Stimulated activated CD4-positive, alpha-beta T cell treated with anti-CD3 and anti-CD28 coated beads, Interleukin-15, amount 100 ng/mL, for 48 hours (primary cell): ENCODE measurements at places on chromosomes 1 and 21.
A peak's percentile ranks its signal among the peaks of the same experiment; 100 is the strongest.

GRCh38 chr21:39000496-39000895, 182.8 kb downstream of the PSMG1 start:
- DNase-seq, result peak; percentile 41

DNA sequence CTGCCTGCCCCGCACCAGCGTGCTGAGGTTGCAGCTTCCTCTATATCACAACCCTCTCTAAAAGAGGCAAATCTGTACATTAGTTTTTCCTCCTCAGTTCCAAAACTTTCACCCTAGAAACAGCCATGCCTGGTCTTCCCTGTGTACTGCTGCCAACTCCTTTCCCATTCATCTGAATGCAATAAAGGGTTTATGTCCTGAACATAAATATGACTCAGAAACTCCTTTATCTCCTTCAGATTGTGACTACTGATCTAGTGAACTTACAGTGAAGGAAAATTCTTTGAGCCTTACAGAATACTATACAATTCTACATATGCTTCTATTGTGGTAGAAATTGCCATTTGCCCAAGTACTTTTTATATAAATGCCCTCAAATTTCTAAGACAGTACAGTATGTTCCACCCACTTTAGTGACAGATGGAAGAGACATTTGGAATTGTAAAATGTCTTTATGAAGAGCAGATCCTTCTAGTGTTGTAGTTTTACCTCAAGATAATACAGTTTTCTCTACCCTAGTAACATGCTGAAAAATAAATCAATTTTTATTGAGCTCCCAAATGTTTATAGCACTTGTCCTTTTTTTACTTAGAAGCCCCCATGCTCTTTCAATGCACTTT, 345.1 kb upstream of the SNX7 start:
- DNase-seq, result no peak

DNA sequence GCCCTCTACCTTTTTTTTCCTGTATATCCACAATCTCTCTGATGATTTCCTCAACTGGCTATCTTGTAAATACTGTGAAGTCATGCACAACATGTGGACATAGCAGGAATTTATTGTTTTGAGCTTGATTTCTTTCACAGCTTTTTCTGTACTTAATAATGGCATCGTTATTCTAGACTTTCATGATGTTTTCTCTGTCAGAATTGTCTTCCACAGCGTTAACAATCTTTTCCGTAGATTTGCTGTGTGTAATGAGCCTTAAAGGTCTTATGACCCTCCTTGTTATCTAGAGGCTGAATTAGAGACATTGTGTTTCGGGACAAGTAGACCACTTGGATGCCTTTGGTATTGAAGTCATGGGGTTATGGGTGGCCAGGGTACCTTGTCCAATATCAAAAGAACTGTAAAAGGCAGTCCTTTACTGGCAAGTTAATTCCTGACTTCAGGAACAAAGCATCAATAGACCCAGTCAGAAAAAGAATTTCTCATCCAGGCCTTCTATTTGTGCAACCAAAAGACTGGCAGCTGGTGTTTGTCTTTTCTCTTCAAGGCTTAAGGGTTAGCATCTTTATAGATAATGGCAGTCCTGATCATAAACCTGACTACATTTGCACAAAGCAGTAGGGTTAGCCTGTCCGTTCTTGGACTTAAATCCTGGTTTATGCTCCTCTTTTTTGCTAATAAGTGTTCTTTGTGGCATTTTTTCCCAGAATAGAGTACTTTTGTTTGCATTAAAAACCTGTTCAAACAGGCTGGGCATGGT, 30.1 kb upstream of the CHAF1B start:
- no peak for DNase-seq

DNA sequence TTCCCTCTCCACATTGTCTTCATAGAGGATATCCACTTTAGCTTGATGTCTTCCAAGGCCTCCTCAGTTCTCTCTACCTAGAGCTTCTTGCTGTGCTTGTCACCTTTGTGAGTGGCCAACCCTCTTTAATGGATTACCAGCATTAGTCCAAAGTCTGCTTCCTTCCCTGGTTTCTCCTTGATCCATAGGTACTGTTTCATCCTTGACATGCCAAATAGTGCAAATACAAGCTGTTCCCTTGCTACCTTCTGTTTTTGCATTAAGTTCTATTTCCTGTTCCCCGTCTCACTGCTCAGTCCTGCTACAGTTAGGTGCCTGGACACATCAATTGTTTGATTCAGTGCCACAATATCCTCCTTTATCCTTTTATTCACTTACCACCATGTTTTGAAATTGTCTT, 19.2 kb downstream of the MAST2 start:
- no peak for DNase-seq

GRCh38 chr1:37009521-37009920, 24.8 kb downstream of the GRIK3 start:
- no peak for DNase-seq

DNA sequence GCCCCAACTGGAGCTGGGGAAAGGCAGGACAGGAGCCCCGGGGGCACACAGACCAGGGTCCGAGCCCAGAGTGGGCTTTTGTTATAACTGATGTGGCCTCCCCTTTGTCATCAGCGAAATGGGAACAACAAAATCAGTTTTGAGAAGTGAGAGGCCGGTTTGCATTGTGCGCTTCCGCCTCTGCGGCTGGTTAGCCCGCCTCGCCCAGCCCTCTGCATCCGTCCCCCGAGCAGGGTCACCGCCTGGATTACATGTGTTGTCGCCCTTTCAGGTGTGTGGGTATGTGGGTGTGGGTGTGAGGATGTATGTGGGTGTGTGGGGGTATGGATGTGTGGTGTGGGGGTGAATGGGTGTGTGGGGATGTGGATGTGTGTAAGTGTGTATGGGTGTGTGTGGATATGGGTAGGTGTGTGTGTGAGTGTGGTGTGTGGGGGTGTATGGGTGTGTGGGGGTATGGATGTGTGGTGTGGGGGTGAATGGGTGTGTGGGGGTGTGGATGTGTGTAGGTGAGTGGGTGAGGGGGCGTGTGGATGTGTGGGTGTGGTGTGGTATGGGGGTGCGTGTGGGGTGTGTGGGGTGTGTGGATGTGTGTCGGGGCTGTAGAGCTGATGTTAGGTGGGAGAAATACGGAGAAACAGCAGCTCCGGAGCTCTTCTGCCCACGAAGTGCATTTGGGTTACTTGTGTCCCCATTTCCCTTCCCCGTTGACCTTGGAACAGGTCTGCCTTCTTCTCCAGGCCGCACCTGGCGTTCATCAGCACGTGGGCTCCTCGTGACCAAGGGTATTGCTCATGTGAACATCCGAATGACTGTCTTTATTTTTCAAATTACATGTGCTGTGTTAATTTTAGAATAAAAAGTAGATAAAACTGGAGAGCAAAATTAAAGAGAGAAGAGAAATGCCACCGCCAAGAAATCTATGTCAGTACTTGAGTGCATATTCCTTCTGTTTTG, 67.6 kb downstream of the FHAD1 start:
- no peak for DNase-seq

GRCh38 chr1:36084497-36085115, 712 bp downstream of the TEKT2 start:
- DNase-seq, result no peak

GRCh38 chr21:42350927-42351426, at the start of gene TFF2:
TFF2 (minus strand) TSS chr21:42350994; CDS start chr21:42350957, 37 bp downstream.
- no peak for DNase-seq

- no peak for DNase-seq
These were observed 34.4 kb upstream of the ID3 start for GRCh38 chr1:23593556-23594148.

DNA sequence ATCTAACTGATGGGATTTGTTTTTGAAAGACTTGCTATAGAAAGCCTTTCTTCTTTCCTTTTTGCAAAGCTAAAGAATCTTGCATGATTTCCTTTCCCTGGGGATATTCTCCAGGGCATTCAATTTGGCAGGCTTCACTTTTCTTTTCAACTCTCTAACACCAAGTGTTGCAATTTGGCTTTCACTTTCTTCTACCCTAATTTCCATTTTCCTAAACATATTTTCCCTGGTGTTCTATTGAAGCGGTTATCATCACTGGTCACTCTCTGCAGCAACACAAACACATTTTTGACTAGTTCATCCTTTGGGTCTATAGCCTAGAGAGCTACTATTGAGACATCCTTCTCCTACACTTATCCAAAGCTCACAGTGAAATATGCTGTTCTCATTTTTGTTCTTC, 424.5 kb downstream of the NEGR1 start:
- DNase-seq, result no peak

- no peak for DNase-seq
These were observed 1.4 kb upstream of the SRRM1 start for GRCh38 chr1:24641646-24642151.

- DNase-seq, result no peak
These were observed 74.4 kb downstream of the CLCA4 start for GRCh38 chr1:86621286-86621685.

- DNase-seq, result no peak
These were observed 16.1 kb downstream of the TNFRSF8 start for GRCh38 chr1:12078938-12079861.

DNA sequence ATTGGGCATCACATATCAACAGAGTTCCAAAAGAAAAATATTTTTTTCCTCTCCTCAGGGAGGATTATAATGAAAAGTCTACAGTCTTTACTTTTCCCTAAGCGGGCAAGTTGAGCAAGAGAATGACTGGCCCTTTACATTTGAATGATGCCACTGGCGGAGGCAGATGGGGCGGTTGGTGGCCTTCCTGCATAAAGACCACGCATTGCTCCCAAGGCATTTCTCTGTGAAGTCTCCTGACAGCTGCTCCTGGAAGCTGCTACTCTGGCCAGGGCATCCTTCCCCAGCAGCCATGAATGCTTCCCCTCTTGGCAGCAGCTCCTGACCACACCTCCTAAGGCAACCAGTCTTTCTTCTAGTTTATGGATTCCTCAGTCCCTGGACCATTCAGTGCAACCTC, 161.1 kb upstream of the RRP15 start:
- DNase-seq, result no peak

- no peak for DNase-seq
These were observed 124.0 kb downstream of the NGF start for GRCh38 chr1:115214098-115214497.

DNA sequence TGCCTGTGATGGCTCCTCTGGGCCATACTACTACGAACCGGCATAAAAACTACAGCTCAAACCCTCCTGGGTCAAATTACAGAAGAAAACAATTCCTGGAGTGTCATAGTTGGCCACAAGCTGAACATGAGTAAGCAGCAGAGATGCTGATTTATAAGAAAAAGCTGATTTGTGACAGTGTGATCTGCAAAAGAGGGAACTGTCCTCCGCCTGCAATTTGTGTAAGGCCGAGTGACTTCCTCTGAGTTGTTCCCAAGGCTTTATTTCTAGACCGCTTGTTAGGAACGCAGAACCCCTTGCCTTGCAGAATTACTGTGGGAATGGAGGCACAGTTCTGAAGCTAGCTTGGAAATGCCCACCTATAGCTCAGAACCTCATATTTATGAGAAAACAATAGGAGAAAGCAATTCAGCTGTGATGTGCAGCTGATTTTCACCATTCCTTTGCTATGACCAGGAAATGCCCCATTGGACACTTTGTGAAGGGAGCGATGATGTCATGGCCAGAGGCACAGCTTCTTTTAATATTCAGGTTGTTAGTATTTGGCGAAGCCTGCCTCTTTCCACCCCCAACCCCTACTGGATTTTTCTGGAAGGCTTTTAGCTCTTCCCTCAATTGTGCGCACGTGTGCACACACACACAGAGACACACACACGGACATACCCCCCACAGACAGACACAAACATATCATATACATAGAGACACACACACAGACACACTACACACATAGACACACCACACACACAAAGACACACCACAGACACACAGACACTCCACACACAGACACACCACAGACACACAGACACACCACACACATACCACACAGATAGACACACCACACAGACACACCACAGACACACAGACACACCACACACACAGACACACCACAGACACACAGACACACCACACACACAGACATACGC, 47.6 kb downstream of the IER5 start:
- DNase-seq, result no peak

GRCh38 chr1:244155661-244156060, 104.6 kb downstream of the ZBTB18 start:
- DNase-seq, result no peak

GRCh38 chr21:43287111-43287760, 118.4 kb downstream of the CRYAA start:
- DNase-seq, result no peak

GRCh38 chr1:108645564-108646184, 15.2 kb downstream of the HENMT1 start:
- DNase-seq, result no peak

DNA sequence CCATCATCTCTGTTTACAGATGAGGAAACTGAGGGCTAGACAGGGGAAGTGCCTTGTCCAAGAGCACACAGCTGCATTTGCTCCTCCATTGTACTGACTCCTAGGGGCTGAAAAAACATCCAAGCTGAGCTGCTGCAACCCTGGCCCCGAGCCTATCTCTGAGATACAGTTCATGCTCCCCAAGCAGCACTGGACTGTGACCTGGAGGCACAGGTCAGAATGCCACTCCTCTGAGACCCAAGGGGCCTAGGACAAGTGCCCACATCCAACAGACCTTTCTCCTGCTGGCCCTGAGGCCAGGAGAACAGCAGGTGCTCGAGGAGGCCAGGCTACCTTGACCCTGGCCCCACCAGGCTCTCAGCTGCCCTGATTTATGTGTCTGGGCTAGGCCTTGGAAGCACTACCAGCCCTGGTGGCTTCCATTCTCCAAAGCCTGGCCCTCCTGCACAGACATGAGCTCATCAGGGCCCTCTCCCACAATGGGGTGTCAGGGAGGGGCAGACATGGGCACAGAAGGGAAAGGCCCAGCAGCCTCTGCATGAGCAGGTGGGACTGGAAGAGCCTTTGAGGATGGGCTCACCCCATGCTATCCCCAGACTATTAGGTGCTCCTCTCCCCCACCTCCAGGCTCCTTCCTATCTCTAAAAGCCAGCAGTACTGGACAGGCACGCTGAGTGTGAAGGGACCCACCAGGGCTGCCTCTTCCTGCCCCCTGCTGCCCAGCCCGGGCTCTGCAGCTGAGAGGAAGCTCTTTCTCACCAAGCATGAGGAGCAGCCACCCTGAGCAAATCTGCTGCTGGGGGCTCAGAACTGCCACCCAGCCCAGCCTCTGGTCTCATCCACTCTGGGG, 18.8 kb downstream of the ADGRB2 start:
- peak; percentile 55 for DNase-seq

DNA sequence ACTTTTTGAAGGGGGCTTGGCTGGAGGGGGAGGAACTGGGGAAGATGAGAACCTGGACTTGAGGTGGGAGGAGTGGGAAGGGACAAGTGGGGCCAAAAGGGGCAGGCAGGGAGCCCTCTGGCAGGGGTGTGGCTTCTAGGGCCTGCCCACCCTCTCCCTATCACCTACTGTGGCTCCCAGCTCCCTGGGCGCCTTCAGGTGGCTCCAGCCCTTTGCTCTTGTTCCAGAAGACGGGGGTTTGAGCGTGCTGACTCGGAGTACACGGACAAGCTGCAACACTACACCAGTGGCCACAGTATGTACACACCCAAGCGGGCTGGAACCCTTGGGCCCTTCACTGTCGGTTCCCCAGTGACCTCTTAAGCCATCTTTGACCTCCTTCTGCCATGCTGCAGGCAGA, 76.5 kb downstream of the LACTBL1 start:
- DNase-seq, result no peak

DNA sequence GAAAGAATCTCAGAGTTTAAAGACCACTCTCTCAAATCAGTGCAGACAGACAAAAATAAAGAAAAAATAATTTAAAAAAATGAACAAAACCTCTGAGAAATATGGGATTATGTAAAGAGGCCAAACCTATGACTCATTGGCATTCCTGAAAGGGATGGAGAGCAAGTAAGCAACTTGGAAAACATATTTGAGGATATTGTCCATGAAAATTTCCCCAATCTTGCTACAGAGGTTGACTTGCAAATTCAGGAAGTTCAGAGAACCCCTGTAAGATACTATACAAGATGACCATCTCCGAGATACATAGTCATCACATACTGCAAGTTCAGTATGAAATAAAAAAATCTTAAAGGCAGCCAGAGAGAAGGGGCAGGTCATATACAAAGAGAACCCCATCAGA, 43.7 kb upstream of the IVNS1ABP start:
- no peak for DNase-seq
